Renal cortex interstitium (tissue), 15 donors: ENCODE measurements at places on chromosomes 6 and 20. TPM values are rescaled to one million over a fixed set of nuclear protein-coding genes. Genes with fewer than 3 reads are reported as not detected.

- DNase-seq: no peak
Measured at GRCh38 chr6:120328521-120328920, 979.0 kb upstream of the MAN1A1 start.

DNA sequence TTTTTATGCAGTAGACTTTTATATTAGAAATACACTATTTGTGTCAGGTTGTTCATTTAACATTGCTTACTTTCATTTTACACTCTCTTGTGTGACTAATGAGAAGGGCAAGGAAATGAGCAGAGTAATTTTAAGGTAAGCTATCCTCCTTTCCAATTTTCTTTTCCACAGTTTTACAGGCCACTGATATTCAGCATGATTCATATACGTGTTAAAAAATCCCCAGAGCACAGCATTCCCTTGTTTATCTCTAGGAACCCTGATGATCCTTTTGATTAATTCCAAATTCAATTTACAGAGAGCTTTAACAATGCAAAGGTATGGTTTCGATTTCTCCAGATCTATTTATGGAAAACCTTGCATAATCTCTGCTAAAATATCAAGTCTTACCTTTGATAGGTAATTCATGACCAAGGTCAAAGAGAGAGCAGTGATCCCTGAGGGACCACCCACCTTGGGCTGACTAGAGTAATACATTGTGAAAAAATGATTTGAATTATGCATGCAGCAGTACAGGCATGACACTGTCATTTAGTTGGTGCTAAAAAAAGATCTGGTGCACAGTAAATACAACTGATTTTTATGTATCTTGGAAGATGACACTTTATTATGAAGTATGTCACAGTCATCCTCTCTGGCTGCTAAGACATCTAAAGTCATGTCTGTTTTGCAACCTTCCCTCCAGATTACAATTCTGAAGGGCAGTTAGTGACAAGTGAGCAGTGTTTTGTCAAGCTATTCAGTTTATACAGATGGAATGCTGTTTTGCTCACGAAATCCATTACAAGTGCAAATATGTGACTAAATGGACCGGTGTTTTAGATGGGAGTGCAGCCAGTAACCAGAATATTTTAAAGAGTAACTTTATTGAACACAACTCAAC, 736.6 kb downstream of the EPHA7 start:
- DNase-seq: no peak

- DNase-seq: no peak
Measured at GRCh38 chr6:87788141-87788540, 86.1 kb upstream of the AKIRIN2 start.

DNA sequence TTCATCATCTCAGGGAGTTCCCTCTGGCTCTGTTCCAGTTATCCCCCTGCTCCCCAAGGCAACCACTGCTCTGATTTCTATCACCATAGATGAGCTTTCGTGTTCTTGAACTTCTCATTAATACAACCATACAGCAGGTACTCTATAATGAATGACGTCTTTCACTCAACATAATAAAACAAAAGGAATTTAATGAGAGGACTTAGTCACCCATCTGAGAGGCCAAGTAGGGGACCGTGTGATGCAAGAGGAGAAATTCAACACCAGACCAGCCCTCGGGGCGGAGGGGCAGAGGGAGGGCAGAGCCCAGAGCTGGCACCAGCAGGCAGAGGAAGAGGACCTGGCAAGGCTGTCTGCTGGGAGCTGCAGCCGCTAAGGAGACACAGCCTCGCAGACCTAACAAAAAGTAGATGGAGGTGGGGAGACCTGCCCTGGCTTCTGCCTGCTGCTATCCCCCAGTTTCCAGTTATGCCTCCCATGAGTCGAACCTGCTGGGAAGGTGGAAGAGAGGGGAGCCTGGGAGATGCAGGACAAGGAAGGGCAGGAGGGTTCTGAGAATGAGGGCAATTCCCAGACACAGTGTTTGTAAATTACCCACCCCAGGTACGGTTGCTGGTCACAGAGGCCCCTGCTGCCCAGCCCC, 13.8 kb downstream of the CCN5 start:
- DNase-seq: peak; percentile 39

- DNase-seq: no peak
Measured at GRCh38 chr20:60009826-60010616, 51.8 kb downstream of the CDH26 start.

DNA sequence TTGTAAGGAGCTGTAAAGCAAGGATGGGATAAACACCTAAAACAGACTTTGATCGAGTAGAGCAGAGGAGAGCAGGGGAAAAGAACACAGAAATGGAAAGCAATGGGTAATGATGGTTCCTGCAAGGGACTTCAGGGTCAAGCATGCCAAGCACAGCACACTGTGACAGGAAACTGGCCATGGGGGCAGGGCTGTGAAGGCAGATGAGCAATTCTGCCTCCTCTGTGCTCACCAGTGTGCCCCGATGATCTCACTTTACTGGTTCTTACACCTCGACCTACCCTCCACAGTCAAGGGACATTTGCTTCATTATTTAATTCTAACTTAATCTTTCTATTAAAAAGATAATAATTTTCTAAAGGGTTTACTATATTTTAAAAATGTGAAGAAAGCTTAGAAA, 21.6 kb upstream of the MYB start:
- no peak for DNase-seq

DNA sequence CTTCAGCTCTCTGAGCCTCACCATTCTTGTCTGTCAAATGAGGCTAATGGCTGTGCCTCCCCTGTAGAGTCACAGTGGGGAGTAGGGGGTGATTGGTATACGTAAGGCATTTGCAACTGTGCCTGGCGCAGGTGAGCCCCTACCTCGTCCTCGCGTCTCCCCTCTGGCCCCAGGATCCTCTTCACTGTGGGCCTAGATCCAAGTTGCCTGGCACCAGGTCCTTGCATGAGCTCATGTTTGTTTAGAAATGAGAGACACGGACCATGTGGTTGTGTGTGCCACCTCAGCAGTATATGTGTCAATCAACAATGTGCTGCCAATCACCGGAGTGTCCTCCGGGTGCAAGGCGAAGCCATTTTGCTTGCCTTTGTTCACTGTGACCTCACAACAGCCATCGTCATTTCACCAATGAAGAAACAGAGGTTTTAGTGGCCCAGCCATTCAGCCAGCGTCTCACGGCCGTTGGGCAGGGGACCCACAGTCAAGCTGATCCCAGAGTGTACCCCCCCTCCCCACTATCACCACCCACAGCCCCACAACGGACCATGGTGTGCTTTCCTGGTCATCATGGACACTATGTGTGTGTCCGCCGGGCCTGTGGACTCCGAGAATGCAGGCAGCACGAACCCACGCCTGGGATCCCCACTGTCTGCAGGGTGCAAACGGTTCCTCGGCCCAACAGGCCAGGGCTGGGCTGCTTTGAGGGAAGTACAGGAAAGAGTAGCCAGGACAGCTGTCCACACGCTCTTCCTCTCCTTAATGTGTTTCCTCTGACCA, 35.9 kb upstream of the STX16 start:
- DNase-seq: no peak

DNA sequence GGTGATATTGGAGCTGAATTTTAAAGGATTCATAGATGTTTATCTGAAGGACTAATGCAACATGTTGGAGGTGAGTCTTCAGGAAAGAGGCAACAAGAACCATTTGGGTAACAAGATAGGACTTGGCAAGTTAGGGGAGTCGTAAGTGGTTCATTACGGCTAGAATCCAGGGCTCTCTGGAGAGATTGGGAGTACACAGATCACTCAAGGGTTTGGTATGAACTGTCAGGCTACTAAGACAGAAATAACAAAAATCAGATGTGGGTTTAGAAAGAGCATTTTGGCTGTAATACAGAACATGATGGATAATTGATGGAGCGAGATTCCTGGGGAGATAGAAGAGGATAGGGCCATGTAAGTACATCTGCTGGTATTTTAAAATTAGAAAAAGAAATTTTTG, 86.3 kb upstream of the ESR1 start:
- no peak for DNase-seq

DNA sequence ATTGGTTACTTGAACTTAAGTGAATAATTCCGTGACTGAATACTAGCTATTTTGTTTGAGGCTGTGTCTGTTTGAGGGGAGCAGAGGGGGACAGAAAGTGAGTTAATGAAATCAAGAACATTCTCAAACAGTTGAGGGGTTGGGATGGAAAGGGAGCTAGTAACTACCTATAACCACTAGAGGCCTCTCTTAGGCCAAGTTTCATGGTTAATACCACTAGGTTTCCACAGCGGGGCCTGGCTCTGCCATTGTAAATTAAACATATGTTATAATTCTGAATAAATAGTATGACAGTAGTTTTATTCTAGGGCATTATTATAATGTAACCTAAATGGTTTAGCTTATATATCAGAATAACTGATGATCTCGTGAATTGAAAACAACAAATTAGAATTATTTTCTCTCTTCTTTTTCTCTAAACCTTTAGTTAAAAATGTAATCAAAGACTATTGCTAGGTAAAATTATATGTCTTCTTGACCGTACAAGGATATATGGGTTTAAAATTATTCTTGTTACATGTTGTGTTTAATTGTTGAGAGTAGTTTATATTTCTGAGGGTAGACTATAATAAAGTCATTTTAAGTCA, 108.1 kb downstream of the BCKDHB start:
- DNase-seq: no peak

DNA sequence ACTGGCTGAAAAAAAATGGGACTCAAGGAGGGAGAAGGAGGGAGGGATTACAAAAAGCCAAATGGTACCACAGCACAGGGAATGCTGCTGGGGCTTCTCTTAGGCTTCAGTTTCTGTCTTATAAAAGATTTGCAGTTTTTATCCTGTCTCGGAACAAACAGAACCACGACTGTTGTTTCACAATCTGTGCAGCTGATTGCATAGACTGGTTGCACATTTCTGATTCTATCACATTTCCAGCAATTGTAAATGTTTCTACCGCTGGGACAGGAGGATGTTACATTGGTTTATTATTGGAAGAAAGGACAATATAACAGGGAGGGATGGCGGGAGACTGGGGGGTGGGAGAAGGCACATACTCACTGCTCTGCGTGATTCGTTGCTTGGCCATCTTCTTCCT, 73.5 kb upstream of the ARID1B start:
- no peak for DNase-seq

DNA sequence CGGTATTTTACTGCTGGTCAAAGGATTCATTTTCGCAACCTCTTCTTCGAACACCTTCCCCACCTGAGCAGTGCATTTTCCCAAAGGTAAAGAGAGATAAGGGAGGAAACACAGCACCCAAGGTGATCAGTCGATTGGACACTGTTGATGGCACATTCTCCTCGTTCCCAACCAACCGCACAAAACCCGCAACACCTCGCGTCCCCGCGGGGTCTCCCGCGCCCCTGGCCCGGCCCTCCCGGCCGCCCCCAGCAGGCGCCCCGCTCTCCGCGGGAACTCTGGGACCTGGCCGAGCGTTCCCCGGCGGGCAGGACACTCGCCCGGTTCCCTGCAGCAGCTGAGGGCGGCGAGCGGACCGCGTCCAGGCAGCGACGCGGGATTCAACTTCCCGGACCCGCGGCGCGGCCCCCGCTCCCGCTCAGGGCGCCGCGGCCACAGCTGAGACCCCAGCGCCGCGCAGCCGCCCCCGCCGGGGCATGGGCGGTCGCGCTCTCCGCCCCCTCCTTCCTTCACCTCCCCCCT, 506 bp downstream of the RGS17 start:
- no peak for DNase-seq

- DNase-seq: no peak
Measured at GRCh38 chr6:107911692-107912091, 46.3 kb downstream of the SEC63 start.

DNA sequence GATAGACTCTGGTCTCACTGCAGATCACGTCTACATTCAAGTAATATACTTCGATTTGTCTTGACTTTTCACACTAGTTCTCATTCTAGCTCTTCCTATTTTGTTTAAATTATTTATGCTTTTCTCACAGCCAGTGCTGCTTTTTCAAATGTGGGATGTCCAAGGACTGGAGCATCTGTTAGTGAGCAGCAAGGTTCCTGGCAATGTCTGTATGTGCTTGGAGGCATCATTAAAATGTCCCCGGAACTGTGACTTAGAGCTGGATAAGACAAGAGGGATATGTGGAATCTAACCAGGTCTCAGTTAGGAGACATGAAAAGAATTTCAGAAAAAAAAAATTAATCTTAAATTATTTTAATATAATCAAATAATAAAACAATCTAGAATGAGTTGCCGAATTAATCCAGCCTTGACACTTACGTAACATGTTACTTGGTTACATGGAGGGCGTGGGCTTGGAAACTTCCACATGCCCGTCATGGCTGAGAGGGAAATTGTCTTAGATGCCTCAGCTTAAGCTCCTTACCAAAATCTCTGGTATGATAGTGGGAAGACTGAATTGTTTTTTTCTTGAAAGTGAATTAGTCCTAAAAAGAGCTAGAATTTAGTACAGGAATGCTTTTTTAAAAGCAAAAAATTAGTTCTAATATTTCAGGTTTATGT, 21.4 kb upstream of the CARMIL1 start:
- DNase-seq: no peak

GRCh38 chr6:156977527-156978291, 200.5 kb downstream of the ARID1B start:
- DNase-seq: no peak

DNA sequence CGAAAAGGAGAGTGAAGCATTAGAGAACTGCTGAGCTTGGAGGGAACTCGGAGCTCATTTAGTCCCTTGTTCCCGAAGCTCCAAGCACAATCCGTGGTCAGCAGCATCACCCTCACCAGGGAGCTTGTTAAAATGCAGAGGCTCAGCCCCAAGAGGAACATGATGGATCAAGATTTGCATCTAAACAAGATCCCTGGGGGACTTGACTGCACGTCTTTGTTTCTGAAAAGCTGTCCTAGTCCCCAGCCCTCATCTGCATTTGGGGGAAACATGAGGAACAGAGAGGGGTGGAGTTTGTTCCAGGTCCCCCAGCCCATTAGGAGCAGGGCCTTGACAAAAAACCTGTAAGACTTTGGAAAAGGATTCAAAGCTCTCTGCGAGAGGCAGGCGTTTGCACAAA, 4.1 kb upstream of the LBP start:
- DNase-seq: no peak

DNA sequence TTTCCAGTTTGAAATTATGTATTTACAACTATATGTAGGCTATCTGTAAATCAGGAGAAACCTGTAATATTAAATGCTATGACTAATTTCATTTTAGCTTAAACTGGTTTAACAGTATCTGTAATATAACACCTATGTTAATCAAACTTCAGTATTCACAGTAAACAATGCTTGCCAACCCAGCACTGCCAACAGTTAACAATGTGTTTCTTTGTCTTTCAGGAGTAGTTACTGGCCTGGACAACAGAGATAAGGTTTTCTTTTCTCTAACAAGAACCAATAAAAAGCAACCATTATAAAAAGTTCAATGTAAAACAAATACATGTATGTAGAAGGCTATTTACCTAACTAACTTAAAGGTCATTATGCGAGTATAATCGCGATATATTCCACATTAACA, 158.8 kb downstream of the CDK19 start:
- DNase-seq: no peak

Gene COL21A1
- 103 TPM for polyA plus RNA-seq

Gene MYCT1
- 18.0 TPM for polyA plus RNA-seq

Gene HLA-DMB
- polyA plus RNA-seq: 75.3 TPM

Gene RNF39
- 1.4 TPM for polyA plus RNA-seq

Gene FBXO5
- 27.6 TPM for polyA plus RNA-seq

Gene LAMA2
- 44.4 TPM for polyA plus RNA-seq
